SIG-M5 (cell line): ENCODE measurements at places on chromosomes 4 and X.

DNA sequence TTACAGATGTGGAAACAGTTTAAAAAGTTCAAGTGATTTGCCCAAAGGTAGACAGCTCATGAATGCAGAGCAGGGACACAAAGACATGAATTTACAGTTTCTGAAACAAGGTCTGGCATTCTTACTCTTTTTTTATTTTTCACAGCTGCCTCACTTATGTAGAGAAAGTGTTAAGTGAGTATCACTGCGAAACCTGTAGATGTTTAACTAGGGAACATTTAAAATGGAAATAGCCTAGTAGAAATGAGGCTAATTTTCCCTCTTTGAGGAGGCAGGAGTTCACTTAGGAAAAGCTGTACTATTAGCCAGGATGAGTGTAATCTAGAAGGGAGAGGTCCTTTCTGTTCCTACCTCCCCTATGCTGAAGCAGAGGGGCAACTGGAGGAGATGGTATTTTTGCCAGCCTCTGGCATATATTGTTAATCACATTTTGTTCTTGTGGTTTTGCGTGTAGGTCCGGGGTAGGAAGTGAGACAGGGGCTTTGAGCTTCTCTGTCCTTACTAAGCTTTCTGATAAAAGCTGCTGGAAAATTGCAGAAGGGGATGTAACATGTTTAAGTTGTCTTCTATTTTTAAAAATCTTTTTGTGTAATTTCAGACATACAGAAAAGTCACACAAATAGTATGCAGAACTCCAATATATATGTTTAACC, 492.8 kb upstream of the NR3C2 start:
- DNase-seq = no peak

DNA sequence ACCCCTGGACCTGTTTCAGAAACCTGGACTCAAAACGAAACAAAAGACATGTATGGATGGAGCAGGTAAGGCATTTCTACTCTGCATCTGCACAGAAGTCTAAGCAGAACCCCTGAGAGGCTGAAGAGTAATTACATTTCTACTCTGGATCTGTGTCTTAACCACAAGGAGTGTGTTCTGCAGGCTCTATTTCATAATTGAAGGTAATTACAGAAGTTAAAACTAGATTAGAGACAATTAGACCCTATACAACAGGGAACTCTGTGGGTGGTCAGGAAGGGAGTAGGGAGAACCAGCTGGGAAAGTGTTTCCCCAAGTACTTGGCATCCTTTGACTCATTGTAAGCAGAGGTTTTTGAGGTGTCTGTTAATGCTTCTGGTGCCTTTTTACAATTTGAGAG, 69.8 kb downstream of the IGSF1 start:
- DNase-seq = no peak

- no peak for DNase-seq
Observed at GRCh38 chr4:40897557-40898203, 147.9 kb downstream of the NSUN7 start.

DNA sequence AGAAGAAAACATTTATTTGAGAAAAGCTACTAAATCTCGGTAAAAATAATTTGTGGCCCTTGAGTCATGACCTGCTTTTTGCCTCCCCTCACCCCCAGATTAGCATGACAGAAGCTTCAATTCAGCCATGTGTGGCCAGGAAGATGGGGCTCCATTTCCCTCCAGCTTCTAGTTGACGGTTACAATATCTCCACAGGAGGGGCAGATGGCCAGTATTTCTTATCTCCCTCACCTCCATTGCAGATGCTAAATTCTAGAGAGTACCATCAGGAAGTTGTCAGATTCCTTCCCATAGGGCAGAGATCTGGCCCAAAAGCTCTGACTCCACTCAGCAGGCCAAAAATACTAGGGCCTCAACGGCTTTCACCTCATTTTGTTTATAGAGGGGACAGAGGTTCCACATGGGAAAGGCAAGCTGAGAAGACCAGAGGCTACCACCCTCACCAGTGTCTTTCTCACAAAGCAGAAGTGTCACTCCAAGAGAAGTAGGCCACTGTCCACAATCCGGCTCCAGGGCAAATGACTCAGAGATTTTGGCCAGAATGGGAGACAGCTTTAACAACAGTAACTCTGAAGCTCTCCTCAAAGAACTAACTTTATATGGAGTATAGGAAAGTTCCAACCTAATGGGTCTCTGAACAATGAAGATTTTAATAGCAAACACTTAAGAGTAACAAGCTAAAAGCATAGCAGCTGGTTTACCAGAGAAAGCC, 108.3 kb downstream of the TBC1D19 start:
- DNase-seq = no peak

DNA sequence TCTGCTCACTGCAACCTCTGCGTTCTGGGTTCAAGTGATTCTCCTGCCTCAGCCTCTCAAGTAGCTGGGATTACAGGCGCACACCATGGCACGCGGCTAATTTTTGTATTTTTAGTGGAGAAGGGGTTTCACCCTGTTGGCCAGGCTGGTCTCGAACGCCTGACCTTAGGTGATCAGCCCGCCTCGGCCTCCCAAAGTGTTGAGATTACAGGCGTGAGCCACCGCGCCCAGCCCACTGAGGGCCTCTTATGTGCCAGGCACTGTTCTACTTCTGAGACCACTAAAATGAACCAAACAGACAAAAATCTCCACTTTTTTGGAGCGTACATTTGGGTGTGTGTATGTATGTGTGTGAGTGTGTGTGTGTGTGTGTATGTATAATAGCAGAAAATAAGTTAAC, 117.2 kb upstream of the H2AZ1 start:
- DNase-seq = no peak

DNA sequence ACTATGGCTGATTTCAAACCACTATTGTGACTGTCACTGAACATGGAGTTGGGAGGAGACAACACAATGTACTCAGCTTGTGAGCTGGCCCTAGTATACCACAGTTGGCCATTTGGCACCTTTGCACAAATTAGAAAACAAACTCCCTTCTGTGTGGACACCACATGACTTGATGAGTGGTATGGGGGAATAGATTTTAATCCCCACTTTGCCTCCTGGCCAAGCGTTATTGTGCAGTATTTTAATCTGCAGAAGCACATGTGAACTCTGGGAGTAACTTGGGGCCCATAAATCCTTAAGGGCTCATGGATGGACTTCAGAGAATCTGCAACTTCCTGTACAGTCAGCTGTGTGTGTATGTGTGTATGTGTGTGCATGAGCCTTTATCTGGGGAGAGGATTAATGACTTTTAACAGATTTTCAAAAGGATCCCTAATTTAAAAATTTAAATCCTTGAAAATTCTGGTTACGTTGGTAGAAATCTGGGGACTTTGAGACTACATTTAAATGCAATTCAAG, 105.0 kb upstream of the PAQR3 start:
- DNase-seq = no peak

- no peak for DNase-seq
Observed at GRCh38 chrX:19864736-19865135, 22.7 kb downstream of the SH3KBP1 start.

DNA sequence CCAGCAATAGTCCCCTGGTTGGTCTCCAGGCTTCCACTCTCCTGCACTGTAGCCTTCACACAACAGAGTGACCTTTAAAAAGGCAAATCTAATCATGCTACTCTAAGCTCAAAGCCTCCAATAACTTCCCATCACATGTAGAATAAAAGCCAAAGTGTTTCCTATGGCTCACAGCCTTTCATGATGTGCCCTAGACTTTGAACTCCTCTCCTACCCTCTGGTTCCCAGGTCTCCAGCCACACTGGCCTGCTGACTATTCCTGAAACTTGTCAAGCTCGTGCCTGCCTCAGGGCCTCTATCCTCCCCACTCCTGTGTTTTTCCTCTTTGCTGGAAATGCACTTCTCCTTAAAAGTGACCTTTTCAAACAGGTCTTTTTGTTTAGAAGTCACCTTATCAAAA, 3.1 kb downstream of the MANBA start:
- no peak for DNase-seq

DNA sequence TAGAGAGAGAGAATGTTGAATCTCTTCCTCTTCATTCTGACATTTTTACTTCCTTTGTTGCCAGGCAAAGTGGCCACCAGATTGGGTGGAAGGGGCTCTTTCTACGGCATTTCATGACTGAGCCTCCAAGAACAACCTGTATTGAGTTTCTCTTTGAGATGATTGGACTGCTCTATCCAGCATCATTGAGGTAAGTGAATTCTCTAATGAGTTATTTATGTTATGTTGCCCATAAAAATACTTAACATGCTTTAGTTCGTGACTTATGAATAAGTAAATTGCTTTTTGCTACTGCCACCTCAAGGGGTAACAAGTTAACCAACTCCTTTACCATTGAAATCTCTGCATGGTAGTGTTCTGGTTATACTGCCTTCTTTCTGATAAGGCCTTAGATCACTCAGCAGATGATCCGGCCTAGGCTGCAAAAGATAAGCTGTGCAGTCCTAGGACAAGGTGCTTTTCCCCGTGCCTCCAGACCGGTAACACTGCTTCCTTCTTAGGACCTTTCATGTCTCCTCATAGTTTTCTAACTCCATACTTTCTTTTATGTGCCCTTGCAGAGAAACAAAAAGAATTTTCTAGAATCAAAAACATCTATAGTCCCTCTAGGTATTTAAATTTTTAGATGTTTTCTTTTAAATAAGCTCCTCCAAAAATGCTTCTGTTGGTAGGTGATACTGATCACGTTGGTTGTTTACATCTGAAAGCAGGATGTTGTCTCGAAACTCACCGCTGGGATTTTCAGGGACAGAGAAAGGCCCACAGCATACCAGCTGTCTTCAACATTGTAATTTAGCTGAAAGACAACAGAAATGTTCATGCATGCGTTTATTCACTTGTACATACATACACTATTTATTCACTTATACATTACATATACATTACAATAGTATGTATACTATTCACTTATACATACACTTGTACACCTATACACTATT, 157.1 kb upstream of the RBPJ start:
- DNase-seq = no peak

- no peak for DNase-seq
Observed at GRCh38 chrX:103818842-103819619, 13.0 kb downstream of the RAB9B start.

GRCh38 chr4:62028745-62029144, 828.6 kb downstream of the ADGRL3 start:
- no peak for DNase-seq

GRCh38 chr4:55075823-55076716, 49.3 kb downstream of the KDR start:
- no peak for DNase-seq

GRCh38 chrX:110159865-110160264, 157.0 kb downstream of the TMEM164 start:
- DNase-seq = no peak

- no peak for DNase-seq
Observed at GRCh38 chrX:40897718-40898270, 162.5 kb upstream of the MED14 start.

DNA sequence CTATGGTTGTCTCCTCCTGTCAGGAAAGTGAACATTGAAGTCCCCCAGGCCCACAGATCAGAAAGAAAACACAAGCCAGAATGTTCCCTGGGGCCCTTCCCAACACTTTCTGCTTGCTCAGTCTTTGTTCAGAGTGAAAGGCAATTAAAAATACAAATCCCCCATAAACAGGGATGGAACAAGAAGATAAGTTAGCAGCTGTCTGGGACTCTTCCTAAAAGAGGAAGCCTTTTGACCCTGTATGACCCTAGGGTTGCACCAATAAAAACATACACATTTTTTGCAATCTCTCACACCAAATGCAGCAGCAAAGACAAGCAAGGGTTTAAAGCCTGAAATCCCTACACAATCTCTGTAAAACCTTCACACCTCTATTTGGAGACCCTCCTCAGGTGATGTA, 22.6 kb downstream of the IRF2 start:
- no peak for DNase-seq

DNA sequence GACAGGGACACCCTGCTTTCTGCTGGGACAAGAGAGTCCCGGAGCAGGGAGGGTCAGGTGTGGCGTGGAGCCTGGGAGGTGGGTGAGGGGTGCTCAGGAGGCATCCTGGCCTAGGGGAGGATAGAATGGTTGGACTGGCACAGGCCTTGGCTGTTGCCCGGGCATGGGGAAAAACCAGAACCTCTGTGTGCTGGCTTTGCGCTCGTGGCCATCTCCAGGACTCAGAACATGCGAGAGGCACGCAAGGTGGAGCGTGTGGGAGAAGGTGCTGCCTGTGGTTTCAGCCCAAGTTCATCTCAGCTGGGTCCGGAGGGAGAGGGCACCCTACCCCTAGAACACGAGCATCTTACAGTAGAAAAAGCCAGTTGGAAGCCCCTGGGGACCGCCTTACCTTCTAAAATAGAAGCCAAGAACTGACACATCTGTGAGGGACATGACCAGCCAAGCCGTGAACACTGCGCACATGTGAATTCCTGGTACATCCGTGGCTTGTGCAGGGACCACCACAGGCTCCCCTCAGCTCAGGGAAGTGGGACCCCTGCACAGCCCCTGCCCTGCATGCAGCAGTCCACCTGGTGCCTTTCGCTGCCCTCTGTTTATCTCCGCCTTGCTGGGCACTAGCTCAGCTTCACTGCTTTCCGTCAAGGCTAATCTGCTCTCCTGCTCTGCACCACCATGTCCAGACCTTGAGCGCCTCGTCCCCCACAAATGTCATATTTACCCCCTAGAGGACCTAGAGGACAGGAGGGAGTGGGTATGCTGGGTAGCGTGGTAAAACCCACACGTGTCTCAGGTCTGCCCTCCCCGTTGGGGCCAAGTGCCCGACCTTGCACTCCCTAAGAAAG, 13.5 kb downstream of the MSANTD1 start:
- DNase-seq = no peak

- DNase-seq = no peak
Observed at GRCh38 chr4:73142995-73143547, 73.6 kb upstream of the COX18 start.

DNA sequence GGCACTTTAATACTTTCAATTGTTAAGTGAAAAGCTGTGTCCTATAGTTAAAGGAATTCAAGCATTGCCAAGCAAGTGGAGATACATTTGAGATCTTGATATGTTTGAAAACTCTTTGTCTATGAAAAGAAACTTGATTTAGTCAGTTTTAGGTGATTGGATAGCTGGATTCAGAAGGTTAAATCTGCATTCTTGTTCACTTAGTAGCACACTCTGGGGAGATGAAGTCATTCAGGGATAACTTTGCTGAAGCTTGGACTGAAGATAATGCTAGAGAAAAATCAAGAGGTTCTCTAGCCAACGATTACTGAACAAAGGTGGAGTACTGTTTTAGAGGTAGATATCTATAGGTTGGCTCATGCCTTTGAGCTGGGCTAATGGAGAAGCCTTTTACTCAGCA, 90.6 kb downstream of the DCAF8L2 start:
- DNase-seq = no peak

DNA sequence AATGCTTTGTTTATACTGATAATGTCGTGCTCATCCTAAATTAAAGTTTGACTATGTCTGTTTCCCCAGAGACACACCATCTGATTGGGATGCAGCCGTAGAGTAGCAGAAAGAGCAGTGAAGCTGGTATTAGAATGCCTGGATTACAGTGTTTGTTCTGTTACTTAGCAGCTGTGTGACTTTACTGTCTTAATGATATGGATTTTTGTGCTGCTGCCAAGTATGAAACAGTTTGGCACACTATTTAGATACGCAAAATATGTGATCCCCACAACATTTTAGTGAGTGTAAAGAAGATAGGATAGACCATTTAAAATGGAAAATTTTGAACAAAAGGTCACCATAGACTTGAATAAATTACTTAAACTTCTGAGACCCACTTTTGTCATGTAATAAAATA, 1.2 kb upstream of the CHIC1 start:
- DNase-seq = no peak
